Kidney epithelial cell (primary cell): ENCODE measurements at places on chromosomes 7 and 10. TPM values are rescaled to one million over a fixed set of nuclear protein-coding genes. Genes with fewer than 3 reads are reported as not detected.

The CLRN3 gene
- not detected in 2 replicates for total RNA-seq

The UMAD1 gene
- total RNA-seq: 10.7 and 16.2 TPM in 2 replicates

The IGFBP3 gene
- 152 and 162 TPM in 2 replicates for total RNA-seq

The SNX10 gene
- 23.6 and 27.9 TPM in 2 replicates for total RNA-seq

The CYP2C19 gene
- not detected in 2 replicates for total RNA-seq

The SYT15B gene
- 0.21 and 0.82 TPM in 2 replicates for total RNA-seq

The HOXA6 gene
- total RNA-seq: 4.8 and 10.5 TPM in 2 replicates

The ABCB1 gene
- 3.0 and 5.0 TPM in 2 replicates for total RNA-seq

The MGAM2 gene
- under 0.01 and 0.48 TPM in 2 replicates for total RNA-seq

GRCh38 chr7:151679071-151679708, 159.5 kb upstream of the RHEB start:
- DNase-seq: no peak

GRCh38 chr10:89019569-89020327, 29.1 kb downstream of the FAS start:
- no peak for DNase-seq

GRCh38 chr10:110239892-110240291, 32.5 kb downstream of the MXI1 start:
- DNase-seq: no peak

DNA sequence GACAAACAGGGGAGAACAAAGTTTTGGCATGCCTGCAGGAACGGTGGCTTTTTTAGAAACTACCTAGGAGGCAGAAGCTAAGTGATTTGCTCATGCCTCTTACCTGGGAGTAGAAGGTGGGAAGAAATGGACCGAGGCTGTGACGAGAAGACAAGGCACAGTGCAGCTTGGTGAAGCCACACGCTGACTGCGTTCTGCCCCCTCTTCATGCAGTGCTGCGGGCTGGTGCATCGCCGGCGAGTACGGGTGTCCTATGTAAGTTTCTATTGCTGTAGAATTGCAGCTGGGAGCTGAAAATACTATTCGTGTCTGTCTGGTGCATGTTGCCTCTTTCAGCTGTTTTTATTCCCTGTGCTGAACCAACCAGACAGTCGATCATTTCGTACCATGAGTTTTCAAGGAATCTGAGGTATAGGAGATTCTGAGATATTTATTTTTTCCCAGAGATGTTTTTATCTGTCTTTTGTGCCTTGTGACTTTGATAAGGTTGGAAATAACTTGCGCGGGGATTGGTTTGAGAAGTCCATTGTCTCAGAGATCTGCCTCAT, 120.9 kb downstream of the CACNB2 start:
- no peak for DNase-seq

- no peak for DNase-seq
Observed at GRCh38 chr10:86654411-86655172, at the start of gene OPN4. OPN4 (plus strand) TSS chr10:86654547; CDS start chr10:86654784, 237 bp downstream.

DNA sequence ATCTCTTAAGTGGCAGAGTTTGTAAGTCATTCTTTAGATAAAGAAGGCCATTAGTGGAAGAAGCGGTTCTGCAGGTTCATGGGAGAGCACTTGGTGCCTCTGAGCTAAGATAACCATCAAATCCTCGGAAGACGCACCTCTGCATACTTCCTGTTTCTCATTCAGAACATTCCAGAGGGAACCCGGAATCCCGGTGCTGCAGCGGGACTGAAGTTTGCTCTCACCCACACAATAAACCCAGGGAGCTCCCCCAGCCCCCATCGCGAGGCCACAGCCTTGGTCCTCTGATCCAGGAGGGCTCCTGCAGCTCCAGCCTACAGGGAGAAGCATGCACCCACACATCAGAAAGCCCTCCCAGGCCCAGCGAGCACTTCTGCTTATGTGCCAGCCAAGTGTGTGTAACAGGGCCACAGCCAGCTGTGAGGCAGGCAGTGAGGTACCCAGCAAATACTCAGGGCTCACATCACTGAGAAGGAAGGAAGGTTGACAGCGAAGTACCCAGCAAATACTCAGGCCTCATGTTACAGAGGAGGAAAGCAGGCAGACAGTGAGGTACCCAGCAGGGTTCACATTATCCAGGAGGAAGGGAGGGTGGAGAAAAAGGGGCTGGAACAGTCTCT, 142.4 kb downstream of the DIP2C start:
- DNase-seq: no peak

GRCh38 chr10:102463983-102464382, 12.6 kb upstream of the C10orf95 start:
- DNase-seq: no peak

GRCh38 chr10:50552771-50553535, 70.8 kb downstream of the SGMS1 start:
- no peak for DNase-seq

DNA sequence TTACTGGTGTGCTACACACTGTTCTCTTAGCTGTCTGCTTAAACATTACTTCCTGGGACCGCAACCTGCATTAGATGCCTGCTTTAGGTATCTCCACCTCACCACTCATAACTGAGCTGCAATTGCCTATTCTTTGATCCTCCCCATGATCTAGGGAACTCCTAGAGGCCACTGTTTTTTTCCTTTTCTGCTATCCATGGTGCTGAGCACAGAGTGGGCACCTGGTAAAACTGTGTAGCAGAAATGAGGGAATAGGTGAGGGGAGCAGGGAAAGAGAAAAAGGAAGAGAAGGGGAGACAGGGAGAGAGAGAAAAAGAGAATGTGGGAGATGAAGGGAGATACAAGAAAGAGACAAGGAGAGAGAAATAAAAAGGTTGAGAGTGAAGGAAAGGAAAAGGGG, 434.9 kb downstream of the ADRA2A start:
- DNase-seq: no peak

- no peak for DNase-seq
Observed at GRCh38 chr7:154592388-154592787, 410.5 kb downstream of the PAXIP1 start.

- no peak for DNase-seq
Observed at GRCh38 chr7:68862736-68863135, 735.5 kb upstream of the AUTS2 start.

DNA sequence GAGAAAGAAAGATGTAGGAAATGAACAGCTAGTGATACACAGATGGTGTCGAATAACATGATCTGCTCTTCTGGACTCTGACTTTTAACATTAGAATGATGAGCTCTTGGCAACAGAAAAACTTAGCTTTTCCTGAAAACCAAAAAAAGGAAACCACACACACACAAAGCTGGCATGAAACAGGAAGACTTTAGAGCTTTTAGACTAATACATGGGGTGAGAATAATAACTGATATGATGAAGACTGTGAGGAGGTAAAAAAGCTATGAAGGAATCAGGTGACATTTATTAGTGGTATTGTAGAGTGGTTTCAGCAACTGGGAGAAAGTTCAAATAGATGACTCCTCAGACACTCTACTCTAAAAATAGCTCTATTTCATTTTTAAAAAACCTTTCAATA, 491.9 kb downstream of the PARD3 start:
- DNase-seq: no peak

DNA sequence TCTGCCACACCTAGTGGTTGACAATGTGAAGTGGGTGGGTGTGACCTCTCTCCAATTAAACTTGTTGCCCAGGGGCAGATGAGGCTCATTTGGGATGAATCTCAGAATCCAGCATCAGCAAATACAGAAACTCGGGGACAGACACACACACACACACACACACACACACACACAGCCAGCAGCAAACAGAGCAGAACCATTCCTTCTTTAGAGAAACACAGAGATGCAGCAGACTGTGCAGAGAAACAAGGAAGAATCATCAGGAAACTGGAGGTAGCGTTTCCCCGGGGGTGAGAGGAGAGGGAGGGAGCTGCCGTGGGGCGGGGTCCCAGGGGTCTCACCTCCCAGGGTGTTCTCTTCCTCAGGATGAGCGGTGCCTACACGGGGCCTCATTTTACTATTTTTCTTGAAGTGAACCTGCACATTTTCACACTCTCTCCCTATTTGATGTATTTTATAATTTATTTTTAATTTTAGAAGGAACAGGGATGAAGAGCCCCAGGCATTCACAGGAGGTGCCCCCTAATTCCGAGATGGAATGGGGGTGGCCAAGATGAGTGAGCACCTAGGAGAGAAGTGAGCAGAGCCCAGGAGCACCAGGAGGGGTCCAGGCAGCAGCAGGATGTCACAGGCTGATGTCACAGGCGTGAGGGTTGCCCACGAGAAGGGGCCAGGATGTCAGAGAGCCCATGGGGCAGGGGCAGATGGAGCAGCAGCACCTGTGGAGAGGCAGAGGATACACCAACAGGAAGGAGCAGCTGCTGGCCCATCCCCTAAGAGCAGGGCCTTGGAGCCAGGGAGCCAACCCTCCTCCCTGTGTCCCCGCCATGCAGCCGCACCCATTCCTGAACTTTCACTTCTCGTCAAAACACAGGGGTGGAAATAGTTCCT, 85.3 kb upstream of the PPP2R2D start:
- no peak for DNase-seq

GRCh38 chr7:21089653-21090052, 303.0 kb upstream of the SP8 start:
- DNase-seq: no peak

- DNase-seq: no peak
Observed at GRCh38 chr7:39265641-39266591, 288.2 kb downstream of the POU6F2 start.

GRCh38 chr10:125001313-125002046, 59.6 kb downstream of the ZRANB1 start:
- no peak for DNase-seq

DNA sequence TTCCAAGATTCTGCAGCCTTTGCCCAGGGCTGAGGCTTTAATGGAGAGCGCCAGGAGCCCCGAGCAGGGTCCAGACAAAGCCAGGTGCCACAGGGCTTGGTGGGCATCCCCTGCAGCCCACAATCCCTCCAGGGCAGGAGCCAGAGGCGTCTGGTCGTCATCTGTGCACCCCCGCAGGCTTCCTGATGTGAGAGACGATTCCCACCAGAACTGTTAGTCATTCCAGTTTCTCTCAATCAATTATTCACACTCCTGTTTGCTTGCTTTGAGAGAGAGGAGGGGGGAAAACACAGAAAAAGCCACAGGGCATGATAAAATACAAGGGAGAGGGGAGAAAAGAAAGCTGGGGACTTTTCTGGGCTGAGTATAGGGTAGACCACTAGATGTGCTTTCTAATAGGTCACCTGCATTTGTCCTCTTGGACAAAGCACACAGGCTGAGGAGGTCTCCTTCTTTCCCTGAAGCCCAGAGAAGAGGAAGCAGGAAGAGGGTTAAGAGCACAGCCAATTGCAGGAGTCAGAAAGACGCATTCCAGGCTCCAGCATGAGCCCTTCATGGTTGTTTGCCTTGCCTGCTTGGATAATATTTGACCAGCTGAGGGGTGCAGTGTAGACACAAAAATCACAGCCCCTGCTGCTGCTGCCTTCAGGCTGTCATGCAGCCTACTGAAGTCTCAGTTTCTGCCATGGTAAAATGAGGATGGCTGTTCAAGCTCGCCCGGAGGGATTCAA, 194.4 kb downstream of the PLXNA4 start:
- no peak for DNase-seq

GRCh38 chr10:104894681-104895080, 253.6 kb downstream of the SORCS3 start:
- no peak for DNase-seq

DNA sequence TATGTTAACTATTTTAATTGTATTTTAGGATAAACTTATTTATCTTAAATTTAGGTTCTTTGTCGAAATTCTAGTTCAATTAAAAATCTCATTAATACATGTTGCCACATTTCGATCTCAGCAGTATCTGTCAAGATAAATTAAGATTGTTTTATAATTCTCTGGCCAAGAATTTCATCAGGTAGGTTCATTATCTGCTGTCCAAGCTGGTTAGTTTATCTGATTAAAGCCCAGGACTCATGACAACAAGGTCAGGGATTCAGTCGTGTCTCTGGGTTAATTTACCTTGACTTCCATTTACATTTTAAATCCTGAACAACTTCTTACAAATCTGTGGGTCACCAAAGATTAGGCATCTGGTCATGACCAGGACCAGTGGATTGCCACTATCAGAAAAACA, 7.6 kb downstream of the STEAP4 start:
- no peak for DNase-seq
